ENCODE measurements at places on chromosomes 12 and 14.
A peak's percentile ranks its signal among the peaks of the same experiment; 100 is the strongest.

GRCh38 chr12:3089588-3089987 lies 12.4 kb downstream of the TSPAN9 start:
- no peak for DNase-seq

GRCh38 chr12:100508751-100509150 lies 35.1 kb downstream of the NR1H4 start:
- no peak for DNase-seq

GRCh38 chr14:21098892-21099595 lies 589 bp upstream of the ZNF219 start:
- DNase-seq, result no peak

GRCh38 chr14:73492670-73493069 lies 1.9 kb downstream of the RIOX1 start:
- DNase-seq, result no peak

- DNase-seq, result peak; percentile 95
These were observed 35.2 kb downstream of the SLC8B1 start for GRCh38 chr12:113299619-113300237.

DNA sequence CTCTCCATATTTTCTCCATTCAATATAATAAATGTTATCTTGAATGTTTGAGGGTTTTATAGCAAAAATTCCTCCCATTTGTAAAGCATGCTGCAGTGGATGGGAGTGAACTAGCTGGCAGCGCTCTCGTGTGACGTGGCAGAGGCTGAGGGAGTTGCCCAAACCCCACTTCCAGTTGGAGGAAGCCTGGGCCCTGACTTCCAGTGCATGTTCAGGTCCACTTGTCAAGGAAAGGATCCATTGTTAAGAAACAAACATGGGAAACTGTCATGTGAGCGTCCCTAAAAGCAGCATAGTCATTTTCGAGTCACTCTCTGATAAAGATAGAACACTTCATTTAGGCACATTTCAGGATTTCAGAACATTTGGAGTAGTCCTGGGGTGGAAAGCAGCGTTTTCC lies 116.6 kb downstream of the SLC25A47 start:
- no peak for DNase-seq

DNA sequence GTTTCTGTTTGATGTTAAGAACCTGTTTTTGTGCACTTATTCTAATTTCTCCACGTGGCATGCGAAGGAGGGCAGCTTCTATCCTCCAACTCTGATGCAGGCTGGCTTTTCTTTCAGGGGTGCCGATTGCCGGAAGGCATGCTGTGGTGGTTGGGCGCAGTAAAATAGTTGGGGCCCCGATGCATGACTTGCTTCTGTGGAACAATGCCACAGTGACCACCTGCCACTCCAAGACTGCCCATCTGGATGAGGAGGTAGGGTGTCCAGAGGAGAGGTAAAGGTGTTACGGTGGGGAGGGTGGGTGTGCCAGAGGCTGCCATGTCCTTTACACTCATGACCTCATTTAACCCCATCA lies 29.6 kb downstream of the MTHFD1 start:
- DNase-seq, result no peak

GRCh38 chr12:5308216-5308615 lies 123.7 kb upstream of the NTF3 start:
- DNase-seq, result no peak

DNA sequence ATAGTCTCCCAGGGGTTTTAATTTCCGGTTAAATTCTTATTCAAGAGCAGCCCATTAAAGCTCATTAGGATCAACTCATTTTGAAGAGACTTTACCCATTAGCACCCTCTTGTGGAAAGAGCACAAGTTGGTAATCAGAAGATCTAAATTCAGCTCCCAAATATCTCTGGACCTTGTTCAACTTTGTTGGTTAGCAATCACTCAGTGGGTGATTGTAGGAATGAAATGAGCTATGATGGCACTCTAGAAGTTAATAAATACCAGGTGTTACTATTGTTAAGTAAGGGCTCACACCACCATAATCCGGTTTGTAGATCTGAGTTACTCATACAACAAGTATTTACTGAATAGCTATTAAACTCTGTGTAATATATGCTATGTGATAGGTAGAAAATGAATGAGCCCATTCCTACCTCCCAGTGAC lies 42.9 kb downstream of the TRIP11 start:
- DNase-seq, result peak; percentile 69

GRCh38 chr12:18320976-18321375 lies 59.7 kb downstream of the PIK3C2G start:
- no peak for DNase-seq

DNA sequence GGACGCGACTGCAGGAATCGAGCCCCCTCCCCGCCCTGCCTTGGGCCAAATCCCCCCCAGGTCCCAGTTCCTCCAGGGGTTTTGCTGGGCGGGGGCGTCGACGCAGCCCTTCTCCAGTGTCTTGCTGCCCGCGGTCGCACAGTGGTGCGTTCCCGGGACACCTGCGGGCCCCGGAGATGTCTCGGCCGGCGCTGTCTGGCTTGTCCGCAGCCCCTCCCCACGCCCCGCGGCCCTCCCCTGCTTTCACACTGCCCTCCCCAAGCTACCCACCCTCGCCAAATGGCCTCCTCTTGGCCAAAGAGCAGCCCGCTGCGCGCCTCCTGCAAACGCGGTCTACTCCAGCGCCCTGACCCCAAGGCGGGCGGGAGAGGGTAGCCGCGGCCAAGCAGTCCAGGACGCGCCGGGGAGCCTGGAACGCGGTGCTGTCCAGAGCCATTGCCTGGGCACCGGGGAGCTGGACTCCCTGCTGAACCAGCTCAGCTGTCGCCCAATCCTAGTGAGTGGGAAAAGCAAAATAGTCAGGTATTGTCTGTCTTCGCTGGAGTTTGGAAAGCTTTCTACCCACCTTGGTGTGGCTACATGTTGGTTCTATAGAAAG lies 122.0 kb downstream of the AACS start:
- DNase-seq, result no peak

DNA sequence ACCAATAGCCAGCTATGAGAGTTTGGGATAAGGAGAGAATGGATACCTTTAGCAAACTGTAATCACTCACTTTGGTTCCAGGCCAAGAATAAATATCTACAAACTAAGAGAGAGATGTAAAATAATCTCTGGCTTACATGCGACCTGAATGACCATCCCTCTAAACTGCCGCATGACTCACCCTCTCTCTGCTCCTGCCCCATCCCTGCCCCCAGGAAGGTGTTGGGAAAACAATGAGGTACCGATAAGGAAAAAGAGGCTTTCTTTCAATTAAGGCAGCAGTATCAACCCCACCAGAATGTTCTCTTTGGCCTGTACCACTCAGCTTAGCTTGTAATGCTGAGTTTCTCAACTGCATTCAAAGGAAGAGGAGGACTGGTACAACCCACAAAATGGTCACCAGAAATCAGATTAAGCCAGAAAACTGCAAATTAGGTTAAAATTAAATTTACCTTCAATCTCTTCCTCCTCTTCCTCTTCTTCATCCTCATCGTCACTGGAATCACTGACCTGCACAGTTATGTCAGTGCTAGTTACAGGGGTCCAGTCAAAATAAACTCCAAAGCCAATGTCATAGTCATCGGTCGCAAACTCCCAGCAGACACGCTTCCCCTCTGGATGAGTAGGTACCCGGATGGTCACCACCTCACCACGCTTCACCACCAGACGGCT lies 22.0 kb downstream of the GSTZ1 start:
- no peak for DNase-seq

DNA sequence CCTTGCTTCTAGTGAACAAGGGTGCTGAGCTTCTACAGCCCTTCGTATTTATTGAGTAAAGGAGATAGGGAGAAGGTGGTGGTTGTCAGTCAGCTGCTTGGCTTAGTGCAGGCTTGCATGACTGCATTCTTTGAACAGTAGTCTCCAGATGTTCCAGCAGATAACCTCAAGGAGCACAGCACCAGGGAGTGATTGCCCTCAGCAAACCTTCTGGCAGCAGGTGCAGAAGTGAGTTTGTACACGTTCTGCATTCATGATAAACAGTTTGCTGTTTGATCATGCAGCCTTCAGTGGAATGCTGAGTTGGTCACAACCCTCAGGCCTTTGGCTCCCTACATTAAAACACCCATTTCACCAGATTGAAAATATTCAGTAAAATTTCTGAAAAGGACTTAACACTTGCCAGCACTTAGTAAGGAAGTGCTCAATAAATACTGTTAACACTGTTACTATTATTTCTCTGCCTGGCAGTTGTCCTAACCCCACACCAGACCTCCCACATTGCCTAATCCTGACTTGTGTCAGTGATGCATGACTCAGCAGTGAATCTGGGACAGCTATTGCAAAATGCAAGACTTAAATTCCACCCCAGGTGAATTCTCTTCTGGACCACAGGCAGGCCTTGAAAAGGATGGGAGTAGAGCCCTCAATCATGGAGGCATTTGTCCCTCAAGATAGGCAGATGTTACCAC lies 18.9 kb upstream of the CARMIL3 start:
- DNase-seq, result peak; percentile 67

GRCh38 chr14:101124815-101125214 lies 221.3 kb upstream of the RTL1 start:
- no peak for DNase-seq

DNA sequence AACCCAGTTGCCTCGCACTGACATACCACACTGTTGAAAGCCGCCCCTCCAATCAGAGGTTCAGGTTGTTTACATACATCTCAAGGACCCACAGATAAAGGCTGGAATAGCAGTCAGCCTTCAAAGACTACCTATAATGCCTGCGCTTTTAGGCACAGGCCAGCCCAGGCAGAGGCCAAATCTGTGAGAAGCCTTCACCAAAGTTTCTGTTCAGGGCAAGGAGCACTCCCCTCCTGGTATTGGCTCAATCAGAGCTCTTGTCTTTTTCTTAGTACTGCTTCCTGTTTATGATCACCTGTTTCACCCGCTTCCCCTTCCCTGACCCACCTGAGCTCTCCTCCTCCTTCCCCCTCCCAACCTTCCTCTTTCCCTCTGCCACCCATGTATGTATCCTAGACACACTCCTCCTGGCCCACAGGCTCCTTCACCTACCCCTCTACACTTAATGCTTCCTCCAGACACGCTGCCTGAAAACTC lies 34.8 kb downstream of the DUSP16 start:
- no peak for DNase-seq

DNA sequence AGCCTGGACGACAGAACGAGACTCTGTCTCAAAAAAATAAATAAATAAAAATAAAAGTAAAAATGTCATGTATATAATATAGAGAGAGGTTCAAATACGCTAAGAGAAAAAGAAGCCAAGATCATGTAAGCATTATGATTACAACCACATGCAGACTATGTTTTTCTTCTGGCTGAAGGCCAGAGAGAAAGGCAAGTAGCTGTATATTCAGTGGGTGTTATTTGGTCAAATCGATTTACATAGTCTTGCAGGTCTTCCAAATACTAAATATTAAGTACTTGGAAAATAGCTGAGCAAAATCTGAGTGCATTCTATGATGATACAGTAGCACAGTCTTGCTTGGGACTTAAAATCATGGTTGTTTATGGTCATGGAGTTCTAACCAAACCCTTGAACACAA lies 758.0 kb downstream of the DIO2 start:
- DNase-seq, result no peak

DNA sequence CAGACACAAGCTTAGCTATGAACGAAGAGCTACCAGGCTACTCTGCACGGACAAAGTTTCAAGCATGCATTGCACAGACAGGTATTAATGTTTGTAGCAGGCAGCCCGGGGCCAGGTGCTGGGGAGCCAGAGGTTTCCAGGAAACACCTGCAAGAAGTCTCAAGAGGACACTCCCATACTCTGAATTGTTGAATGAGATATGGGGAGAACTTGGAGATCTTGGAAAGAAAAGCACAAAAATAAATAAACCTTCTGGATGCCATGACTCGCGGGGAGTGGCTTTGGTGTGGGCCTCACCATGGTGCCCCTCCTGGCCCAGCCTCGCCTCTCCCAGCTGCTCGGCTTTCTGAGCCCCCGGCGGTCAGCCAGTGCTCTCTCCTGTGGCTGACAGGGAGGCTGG lies 186.8 kb downstream of the TTC7B start:
- no peak for DNase-seq

DNA sequence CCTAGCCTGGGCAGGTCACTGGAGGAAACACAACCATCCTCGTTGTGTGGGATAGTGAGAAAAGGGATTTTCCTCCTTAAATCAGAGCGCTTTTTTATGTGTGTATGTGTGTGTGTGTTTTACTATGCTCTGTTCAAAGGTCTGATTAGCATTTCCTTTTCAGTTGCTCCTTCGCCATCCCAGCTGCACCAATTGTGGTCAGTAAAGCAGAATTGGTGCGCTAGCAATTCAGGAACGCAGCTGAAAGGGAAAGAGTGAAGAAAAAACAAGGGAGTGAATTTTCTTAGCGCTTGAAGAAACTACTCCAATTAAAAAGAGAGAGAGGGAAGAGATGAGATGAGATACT lies 173.3 kb upstream of the PARP11 start:
- no peak for DNase-seq

DNA sequence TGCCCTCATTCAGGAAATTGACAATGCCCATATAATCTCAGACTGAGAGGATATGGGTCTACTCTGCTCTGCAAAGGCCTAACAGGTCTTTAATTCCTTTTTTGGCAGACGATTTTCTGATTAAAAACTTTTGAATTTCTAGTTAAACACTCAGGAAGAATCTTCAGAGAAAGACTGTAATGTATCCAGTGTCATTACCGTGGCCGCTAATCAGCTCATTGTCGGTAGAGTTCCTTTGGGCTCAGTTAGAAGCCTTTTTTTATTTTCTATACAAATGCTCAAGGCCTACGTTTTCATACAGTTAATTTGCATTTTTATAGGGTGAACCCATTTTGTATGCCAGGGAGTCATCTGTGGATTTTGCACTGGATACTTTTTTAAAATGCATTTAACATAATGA lies 549.9 kb downstream of the RPS29 start:
- no peak for DNase-seq

DNA sequence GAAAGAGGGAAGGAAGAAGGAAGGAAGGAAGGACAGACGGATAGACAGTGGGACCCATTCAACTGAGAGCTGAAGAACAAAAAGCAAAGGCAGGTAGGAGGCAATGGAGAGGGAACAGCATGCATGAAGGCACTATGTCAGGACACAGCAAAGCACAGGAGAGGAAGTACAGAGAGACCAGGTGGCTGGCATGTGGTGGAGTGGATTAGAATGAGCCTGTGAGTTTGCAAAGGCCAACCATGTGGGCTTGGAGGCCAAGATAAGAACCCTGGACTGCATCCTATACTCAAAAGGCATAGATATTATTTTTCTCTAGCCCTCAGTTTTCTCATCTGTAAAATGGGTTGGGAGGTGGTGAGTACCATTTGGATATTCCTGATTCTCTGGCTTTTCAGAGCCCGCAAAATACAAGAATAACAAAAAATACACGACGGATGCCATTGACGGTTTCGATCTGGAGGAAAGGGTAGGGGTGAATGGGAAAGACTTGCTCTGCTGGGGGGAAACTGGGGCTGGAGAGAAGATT lies 102.9 kb downstream of the WSCD2 start:
- no peak for DNase-seq

DNA sequence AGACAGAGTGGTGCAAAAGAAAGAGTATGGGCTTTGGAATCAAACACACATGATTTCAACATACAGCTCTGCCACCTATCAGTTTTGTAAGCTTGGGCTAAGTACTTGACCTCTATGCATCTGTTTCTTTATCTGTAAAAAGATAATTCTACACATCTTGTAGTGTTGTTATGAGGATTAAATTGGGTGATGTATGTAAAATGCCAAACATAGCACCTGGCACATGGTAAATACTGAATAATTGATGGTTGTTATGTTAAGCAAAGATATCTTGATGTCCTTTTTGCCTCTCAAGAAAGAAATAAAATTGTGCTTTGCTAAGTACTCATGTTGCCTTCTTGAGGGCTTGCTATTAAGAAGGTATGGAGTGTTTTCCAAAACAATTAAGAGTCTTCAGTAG lies 2.3 kb upstream of the CSRP2 start:
- DNase-seq, result no peak

- peak; percentile 90 for DNase-seq
These were observed 72.4 kb upstream of the USP44 start for GRCh38 chr12:95623554-95624170.

Measured in AG20443 (cell line).